Renal cortical epithelial cell (primary cell): ENCODE measurements at places on chromosomes 13 and 19. TPM values are rescaled to one million over a fixed set of nuclear protein-coding genes. Genes with fewer than 3 reads are reported as not detected.

Gene ZNF99
- under 0.01 TPM in 1 of 2 replicates, not detected in the other for total RNA-seq

Gene KISS1R
- not detected in 2 replicates for total RNA-seq

Gene RNF225
- not detected in 2 replicates for total RNA-seq

Gene FFAR2
- not detected in 2 replicates for total RNA-seq

Gene PRSS57
- total RNA-seq, result not detected in 2 replicates

Gene CGB1
- 1.4 TPM in 1 of 2 replicates, not detected in the other for total RNA-seq

Gene GRK1
- 0.17 TPM in 1 of 2 replicates, not detected in the other for total RNA-seq

GRCh38 chr19:16895467-16896145 is 6.8 kb downstream of the F2RL3 start:
- DNase-seq, result no peak

DNA sequence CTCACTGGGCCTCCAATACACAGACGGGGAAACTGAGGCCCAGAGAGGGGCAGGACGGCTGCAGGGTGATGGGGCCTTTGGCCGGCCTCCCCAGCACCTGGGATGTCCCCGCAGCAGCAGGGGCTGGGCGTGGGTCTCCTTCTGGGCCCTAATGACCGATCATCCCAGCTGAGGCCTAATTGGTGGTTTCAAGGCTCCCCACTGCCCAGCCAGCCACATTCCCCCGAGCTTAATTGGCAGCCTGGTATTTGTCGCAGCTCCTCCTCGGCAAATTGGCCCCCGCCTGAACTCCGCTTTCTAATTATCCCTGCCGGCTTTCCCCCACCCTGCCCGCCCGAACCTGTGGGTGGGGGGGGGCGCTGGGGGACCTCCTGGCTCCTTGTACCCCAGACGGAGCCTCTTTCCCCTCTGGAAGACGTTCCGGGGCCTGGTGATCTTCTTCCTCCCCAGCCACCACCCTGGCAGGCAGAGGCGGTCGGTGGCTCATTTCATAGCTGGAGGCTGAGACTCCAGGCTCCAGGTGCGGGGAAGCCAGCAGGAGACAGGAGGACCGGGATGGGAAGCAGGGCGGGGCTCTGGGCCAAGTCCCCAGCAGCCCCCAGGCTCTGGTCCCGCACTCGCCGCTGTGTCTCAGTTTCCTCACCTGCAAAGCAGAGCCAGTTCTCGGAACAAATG is 27.2 kb upstream of the WDR18 start:
- no peak for DNase-seq

GRCh38 chr13:75879656-75880055 is 243.5 kb downstream of the LMO7 start:
- no peak for DNase-seq

DNA sequence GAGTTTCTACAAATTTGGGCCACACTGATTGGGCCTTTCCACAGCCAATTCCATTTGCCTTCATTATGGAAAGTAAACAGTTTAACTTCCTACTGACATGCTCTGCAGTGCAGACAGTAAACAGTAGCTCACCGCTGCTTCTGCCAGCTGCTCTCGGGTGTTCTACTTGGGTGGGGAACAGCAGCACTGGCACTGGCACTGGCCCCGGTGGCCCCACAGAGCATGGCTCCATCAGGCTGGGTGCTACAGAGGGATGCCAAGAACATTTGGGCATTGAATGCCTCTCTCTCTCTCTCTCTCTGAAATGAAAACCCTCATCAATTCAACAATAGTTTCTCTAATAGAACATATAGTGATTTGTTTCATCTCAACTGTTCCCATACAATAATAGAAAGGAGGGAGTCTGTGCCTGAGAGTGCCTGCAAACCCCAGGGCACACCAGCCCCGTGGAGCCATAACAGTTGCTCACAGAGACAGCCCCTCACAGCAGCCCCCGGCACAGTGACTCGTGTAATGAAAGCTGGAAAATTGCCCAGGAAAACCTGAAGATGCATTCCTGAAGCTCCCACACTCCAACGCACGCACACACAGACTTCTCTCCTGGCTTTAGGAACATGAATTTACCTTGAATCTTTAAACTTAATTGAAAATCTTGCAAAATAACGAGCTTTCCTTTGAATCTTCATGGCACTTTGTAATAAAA is 38.2 kb upstream of the GJB6 start:
- peak; percentile 50 for DNase-seq

GRCh38 chr13:79246578-79246949 is 159.5 kb downstream of the RBM26 start:
- no peak for DNase-seq

GRCh38 chr13:83975655-83976165 is 93.4 kb upstream of the SLITRK1 start:
- DNase-seq, result no peak

GRCh38 chr13:75908141-75908540 is 272.0 kb downstream of the LMO7 start:
- peak; percentile 7 for DNase-seq

GRCh38 chr19:45629704-45630103 is 9.5 kb downstream of the EML2 start:
- no peak for DNase-seq

- DNase-seq, result peak; percentile 72
Observed at GRCh38 chr13:106570299-106570852, 2.4 kb upstream of the ARGLU1 start.

GRCh38 chr13:49108196-49108595 is 111.9 kb upstream of the MLNR start:
- DNase-seq, result no peak

- DNase-seq, result peak; percentile 91
Observed at GRCh38 chr13:77507931-77508776, 27.4 kb upstream of the SCEL start.

DNA sequence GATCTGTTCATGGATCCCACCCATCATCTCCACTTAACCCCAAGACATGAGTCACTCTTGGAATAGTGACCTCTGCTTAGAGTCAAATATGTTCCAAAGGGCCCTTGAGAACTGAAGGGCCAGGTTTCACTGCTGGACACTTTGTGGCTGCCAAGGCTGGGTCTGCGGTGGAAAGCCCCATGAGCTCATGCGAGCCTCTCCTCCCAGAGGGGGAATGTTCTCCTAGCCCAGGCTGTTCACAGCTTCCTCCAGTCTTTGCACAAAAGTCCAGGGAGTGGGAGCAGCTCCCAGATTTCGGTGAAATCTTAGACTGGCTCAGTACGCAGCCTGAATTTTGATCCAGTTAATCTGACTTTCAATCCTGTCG is 732 bp upstream of the DCLK1 start:
- peak; percentile 33 for DNase-seq

- no peak for DNase-seq
Observed at GRCh38 chr13:109088624-109088917, 459.2 kb downstream of the MYO16 start.
